ENCODE measurements at places on chromosomes 1 and 21. TPM values are rescaled to one million over a fixed set of nuclear protein-coding genes. Genes with fewer than 3 reads are reported as not detected.

PGBD5 gene
- not detected for polyA plus RNA-seq

GCSAML gene
- 0.14 TPM for polyA plus RNA-seq

LEMD1 gene
- polyA plus RNA-seq: not detected

F13B gene
- polyA plus RNA-seq: not detected

LCE1F gene
- not detected for polyA plus RNA-seq

TAF5L gene
- 4.7 TPM for polyA plus RNA-seq

CAPN9 gene
- polyA plus RNA-seq: not detected

ANXA9 gene
- polyA plus RNA-seq: 0.17 TPM

OR10J4 gene
- not detected for polyA plus RNA-seq

LAMB3 gene
- 0.26 TPM for polyA plus RNA-seq
